ENCODE measurements at places on chromosomes 3 and 15.

DNA sequence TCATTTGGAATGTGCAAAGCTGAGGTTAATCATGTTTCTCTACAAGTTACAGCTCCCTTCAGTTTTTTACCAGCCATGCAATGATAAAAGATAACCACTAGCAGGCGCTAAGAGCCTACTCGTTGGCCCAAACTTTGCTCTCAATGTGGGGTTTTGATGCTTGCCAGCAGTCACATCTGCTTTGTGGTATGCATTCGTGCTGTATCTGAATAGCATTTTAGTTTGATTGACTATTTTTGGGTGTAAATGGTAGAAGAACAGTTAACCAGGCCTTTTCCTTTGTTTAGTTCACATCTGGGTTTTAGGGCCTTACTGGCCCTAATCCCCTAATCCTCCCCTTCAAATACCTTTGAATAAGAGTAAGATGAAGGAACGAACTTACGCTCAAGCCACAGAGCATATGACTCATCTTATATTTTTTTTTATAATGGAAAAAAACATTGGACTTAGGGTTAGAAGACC lies 4.4 kb upstream of the CLDN11 start:
- DNase-seq = no peak

GRCh38 chr3:83498361-83499016 lies 1460.3 kb upstream of the CADM2 start:
- DNase-seq = no peak

GRCh38 chr15:79213650-79214049 lies 68.9 kb upstream of the ANKRD34C start:
- no peak for DNase-seq

DNA sequence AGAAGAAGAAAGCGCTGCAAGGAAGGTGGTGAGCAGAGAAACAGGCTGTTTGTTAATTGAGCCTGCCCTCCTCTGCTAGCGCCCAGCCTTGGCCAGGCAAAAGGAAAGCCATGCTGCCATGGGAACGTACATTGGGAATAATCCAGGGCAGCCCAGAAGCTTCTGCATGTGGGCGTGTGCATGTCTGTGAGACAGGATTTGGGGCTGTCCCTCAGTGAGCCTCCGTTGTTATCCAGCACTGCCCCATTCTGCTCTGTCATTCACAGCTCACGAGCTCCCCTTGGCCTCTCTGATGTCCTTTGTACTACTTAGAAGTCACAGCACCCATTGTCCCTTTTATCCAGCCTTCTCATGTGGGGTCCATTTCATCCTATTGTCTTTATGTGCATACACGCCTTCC lies 239.1 kb upstream of the ROPN1 start:
- no peak for DNase-seq

- no peak for DNase-seq
Measured at GRCh38 chr3:186614266-186614596, 1.4 kb downstream of the AHSG start.

DNA sequence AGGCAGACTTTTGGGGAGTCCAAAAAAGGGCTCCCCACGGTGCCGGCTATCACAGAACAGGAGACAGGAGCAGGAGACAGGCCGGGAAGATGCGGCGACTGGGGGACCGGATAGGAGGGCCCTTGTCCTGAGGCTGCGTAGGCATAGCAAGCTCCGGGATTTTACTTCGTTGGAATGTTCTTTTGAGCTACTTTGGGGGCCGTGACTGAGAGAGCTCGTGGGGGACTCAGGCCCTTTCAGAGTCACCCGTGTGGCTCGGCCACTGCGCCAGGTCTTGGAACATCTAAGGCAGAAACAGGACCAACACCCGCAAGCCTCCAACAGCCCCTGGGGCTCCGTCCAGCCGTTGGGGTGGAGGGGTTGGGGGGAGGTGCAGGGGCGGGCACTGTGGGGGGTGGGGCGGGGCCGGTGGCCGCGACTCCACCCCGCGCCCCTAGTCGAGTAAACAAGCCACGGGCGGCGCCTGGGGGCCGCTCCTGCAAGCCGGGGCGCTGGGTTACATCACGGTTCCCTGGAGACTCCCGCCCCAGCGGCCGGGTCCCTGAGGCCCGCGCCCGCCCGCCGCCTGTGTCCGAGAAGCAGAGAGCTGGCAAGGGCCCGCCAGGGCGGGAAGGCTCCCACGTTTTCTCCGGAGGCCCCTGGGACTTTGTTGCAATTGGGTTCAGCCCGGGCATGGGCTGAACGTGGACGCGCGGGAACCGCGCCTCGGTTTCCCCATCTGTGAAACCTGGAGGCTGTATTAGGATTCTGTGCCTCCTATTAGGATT lies 23.3 kb upstream of the C15orf39 start:
- no peak for DNase-seq
